ENCODE measurements at places on chromosomes 1 and 21.

DNA sequence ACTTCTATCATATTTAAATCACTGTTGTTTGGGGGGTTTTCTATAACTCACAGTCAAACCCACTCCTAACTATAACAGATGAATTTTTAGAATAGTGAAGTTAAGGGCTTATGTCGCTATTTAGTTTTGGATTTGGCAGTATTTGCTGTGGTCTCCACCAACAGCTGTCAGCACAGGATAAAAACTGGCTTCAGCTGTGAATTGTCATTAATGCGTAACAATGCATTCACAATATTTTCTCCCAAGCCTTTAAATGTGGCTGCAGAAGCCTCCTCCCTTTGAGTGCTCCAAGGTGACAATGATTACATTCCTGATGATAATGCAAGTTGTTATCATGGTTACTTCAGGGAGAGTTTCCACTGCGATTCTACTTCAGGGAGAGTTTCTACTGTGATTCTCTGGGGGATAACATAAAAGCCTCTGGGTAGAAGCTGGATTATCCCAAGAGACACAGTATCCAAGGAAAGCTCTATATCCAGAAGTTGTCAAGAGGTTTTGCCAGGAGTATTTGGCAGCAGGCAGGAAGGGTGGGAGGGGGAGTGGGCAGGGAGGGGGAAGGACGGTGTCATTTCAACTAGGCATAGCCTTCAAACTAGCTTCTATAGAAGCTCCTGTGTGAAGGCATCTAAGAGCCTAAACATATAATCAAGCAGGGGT lies 14.9 kb upstream of the SMIM12 start:
- no peak for DNase-seq

DNA sequence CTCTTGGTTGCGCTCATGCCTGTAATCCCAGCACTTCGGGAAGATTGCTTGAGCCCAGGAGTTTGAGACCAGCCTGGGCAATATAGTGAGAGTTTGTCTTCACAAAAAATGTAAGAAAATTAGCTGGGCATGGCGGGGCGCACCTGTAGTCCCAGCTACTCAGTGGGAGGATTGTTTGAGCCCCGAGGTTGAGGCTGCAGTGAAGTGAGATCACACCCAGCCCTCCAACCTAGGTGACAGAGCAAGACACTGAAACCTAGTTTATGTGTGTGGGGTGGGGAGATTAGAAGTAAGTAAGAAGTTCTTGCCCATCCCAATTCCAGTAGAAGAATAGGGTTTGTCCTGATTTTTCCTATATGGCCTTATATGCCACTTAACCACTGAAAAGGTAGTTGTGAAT lies 2.0 kb downstream of the RPL5 start:
- no peak for DNase-seq

- no peak for DNase-seq
Measured at GRCh38 chr1:19430121-19431068, 54.9 kb downstream of the CAPZB start.

GRCh38 chr1:201585901-201586300 lies 47.0 kb downstream of the NAV1 start:
- DNase-seq: no peak

DNA sequence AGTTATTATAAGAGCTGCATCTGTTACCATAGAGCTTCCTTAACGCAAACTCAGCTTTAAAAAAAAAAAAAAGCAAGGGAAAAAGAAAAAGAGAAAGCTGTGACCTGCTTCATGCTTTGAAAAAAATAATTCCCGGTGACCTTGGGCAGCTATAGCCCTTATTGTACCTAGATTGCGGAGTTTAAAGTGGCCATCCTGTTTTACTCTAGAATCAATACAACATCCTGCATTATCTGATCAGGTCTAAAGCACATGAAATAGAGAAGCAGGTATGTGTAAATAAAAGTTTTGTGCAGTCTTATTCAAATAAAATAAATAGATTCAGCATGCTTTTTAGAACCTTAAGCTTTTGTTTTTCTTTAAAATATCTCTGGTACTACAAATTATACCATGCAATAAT lies 126.8 kb upstream of the KIAA1614 start:
- DNase-seq: no peak

- DNase-seq: no peak
Measured at GRCh38 chr1:150764617-150765101, 919 bp downstream of the CTSS start.

GRCh38 chr1:232252546-232253118 lies 377.3 kb downstream of the SIPA1L2 start:
- DNase-seq: no peak

- no peak for DNase-seq
Measured at GRCh38 chr1:48687282-48688045, 89.2 kb downstream of the BEND5 start.

DNA sequence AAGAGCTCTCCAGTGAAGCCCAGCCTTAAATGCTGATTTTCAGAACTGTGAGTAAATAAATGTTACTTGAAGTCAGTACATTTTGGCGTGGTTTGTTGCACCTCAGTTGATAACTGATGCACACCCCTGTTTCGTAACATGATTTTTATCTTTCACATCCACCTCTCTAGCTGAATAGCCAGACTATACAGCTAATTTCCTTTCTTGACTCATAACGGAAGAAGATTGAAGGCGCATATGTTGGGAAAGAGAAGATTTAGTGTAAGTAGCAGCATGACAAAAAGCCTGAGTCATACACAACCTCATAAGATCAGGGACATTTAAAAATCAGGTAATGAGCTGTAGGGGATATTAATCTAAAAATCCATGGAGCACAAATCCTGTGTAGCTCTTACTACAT lies 716.2 kb upstream of the ZP4 start:
- DNase-seq: no peak

GRCh38 chr1:235326719-235327558 lies 1.0 kb downstream of the ARID4B start:
- peak; percentile 58 for DNase-seq

GRCh38 chr1:207810173-207810572 lies 58.3 kb downstream of the CD46 start:
- DNase-seq: no peak

GRCh38 chr1:35448344-35448801 lies 108.8 kb downstream of the KIAA0319L start:
- no peak for DNase-seq

GRCh38 chr1:21647431-21648351 lies 21.5 kb downstream of the RAP1GAP start:
- no peak for DNase-seq

- no peak for DNase-seq
Measured at GRCh38 chr1:152759453-152760173, 1.8 kb downstream of the KPRP start.

DNA sequence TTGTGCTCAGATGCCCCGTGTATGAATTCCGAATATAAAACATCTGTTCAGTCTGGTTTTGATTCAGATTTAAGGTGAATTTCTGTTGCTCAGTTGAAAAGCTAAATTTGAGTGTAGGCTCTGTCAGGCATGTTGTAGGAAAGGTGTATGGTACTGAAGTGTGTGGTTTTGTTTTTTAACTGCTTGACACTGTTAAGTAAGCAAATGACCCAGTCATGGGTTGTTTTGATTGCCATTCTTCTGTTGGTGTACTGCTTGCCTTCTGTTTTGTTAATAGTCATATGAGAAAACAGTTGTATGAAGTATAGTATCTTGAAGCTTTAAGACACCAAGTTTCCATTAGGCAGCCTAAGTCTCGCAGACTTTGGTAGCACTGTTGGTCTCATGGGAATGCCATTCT lies 10.0 kb downstream of the MRPS6 start:
- no peak for DNase-seq

- no peak for DNase-seq
Measured at GRCh38 chr1:52022133-52022532, 11.5 kb downstream of the KTI12 start.

DNA sequence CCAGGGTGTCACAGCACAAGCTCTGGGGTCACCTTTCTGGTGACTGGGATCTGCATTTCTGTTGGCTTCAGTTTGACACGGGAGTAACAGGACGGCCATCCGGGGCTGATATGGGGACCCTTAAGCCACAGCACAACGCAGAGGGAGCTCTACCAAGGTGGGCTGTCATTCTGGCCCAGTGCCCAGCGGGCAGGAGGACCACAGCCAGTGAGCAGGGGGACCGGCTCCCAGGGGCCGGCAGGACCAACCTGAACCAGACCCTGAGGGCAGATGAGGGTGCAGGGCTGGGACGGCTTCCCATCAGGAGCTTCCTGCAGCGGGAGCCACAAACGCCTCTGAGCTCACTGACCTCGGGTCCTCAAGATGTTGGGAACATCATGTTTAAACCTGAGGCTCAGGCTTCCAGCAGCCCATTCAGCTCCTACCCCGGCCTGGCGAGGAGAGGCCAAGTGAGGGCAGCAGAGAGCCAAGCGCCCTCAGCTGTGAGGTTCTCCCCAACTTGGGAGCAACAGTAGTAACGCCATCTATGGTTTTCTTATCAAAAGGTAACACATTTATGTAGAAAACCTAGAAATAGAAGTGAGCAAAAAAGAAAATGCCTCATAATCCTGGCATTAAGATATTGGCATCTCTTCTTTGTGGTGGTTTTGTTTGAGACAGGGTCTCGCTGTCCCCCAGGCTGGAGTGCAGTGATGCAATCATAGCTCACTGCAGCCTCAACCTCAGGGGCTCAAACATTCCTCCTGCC lies 26.8 kb downstream of the TMEM201 start:
- no peak for DNase-seq

DNA sequence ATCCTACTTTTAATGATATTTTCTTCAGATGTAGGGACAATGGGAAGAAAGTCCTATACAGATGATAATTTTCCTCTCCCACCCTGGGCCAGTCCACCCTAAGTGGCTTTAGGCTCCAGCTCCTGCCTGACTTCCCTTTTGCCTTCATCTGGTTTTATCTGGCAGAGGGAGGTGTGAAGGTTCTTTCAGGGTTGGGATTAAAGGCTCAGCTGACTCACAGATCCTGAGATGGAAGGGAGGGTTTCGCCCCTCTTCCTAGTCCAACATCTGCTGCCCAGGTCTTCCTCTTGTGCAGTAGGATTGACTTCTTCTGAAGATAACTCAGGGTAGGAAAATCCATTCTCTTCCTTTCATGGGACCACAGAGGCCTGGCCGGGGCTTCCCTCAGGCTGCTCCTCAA lies 362.4 kb upstream of the KAZN start:
- no peak for DNase-seq

- DNase-seq: no peak
Measured at GRCh38 chr1:172966844-172967540, 83.7 kb downstream of the TNFSF18 start.

GRCh38 chr1:234108921-234109320 lies 204.4 kb downstream of the SLC35F3 start:
- no peak for DNase-seq

DNA sequence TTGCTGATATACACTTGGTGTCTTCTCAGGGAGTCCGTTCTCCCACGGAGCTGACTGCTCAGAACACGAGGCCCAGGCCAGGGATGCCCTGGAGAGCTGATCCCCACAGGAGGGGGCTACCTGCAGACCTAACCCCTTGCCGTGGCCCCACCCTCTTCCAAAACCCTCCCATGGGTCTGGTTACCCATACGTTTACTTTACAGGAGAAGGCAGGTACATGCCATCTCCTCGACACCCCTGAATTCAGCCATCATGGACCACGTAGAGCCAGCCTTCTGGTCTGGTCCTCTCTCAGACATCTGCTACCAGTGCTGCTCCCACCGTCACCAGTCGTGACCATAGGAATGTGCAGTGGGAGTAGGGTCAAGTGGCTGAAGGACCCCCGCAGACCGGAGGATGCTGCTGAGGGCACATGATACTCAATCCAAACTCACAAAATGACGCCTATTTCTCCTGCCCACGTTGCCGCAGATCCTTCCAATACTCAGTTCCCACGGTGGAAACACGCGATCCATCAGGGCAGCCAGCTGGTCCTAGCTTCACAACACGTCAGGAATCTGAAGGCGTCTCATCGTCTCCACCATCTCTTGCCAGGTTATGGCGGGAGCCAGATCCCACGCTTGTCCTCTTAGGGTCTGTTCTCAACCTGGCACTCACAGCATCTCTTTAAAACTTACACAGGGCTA lies 26.7 kb downstream of the PGBD5 start:
- no peak for DNase-seq

- DNase-seq: no peak
Measured at GRCh38 chr1:82823876-82824275, 1023.1 kb downstream of the ADGRL2 start.

DNA sequence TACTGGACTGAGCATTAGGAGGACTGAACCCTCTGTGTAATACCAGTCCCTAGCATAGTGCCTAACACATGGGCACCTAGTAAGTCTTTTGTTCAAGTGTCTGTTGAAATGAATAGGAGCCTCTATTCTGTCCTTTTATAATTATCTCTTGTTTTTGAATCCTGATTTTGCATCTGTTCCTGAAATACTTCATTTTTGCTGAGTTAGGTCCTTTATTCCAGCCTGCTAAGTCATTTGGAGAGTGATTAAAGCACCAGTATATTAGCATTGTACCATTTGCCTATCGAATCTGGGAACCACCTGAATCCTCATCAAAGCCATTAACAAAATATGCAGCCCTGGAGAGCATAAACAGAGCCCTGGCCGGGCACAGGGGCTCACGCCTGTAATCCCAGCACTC lies 32.3 kb downstream of the YARS1 start:
- no peak for DNase-seq

GRCh38 chr1:114118351-114118990 lies 35.2 kb downstream of the SYT6 start:
- DNase-seq: no peak

GRCh38 chr1:173742203-173742886 lies 27.6 kb downstream of the KLHL20 start:
- DNase-seq: no peak

DNA sequence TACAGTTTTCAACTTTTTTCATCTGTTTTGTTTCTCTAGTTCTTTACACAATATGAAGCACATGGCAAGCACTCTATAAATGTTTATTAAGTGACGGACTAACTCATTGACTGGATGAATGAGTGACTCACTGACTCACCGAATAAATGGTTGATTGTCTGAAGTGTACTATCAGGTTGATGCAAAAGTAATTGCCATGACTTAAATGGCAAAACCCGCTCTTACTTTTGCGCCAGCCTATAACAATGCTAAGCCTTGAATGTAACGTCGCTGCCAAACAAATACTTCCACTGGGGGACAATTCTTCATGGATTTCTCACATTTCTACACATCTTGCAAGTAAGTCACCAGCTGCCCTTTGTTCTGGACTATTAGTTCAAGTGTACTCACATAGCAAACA lies 109.0 kb upstream of the KCTD3 start:
- DNase-seq: no peak

GRCh38 chr1:116581323-116581885 lies 10.6 kb upstream of the CD58 start:
- DNase-seq: no peak

GRCh38 chr1:96634883-96635282 lies 86.7 kb upstream of the PTBP2 start:
- DNase-seq: no peak

GRCh38 chr1:218659911-218660677 lies 315.0 kb downstream of the TGFB2 start:
- DNase-seq: no peak

- DNase-seq: no peak
Measured at GRCh38 chr21:44298301-44298700, 1.6 kb upstream of the PFKL start.

DNA sequence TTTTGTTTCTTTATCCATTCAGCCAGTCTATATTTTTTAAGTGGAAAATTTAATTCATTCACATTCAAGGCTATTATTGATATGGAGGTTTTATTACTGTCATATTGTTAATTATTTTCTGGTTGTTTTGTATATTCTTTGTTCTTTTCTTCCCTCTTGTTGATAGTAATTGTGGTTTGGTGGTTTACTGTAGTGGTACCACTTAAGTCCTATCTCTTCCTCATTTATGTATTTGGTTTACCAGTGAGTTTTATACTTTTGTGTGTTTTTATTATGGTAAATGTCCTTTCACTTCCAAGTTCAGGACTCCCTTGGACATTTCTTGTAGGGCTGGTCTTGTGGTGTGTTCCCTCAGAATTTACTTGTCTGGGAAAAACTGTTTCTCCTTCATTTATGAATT lies 28.1 kb upstream of the PM20D1 start:
- DNase-seq: no peak

All from NCI-H146 (cell line).